ENCODE measurements at places on chromosomes 7 and 10.
A peak's percentile ranks its signal among the peaks of the same experiment; 100 is the strongest.

DNA sequence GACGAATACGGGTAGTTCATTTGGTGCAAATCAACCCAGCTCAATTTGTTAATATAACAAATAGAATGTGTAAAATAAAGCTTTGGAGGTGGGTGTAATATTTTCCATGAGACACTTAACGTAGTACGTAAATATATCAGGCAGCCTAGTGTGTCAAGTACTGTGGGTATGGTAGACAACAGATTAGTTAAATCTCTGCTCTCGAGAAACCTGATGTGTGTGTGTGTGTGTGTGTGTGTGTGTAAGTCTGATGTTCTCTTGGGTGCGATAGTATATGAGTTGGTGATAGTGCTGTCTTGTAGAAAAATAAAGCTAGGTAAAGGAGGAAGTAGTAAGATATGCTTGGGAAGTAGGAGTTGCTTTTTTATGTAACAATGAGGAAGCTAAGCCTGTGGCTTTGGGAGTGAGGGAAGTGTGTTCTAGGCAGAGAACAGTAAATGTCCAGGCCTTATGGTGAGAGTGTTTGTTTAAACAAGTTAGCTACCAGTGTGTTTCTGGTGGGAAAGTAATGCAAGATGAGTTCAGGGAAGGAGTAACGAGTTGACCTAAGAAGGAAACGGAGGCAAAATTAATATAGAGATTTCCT lies 26.1 kb downstream of the WAC start:
- no peak for DNase-seq

DNA sequence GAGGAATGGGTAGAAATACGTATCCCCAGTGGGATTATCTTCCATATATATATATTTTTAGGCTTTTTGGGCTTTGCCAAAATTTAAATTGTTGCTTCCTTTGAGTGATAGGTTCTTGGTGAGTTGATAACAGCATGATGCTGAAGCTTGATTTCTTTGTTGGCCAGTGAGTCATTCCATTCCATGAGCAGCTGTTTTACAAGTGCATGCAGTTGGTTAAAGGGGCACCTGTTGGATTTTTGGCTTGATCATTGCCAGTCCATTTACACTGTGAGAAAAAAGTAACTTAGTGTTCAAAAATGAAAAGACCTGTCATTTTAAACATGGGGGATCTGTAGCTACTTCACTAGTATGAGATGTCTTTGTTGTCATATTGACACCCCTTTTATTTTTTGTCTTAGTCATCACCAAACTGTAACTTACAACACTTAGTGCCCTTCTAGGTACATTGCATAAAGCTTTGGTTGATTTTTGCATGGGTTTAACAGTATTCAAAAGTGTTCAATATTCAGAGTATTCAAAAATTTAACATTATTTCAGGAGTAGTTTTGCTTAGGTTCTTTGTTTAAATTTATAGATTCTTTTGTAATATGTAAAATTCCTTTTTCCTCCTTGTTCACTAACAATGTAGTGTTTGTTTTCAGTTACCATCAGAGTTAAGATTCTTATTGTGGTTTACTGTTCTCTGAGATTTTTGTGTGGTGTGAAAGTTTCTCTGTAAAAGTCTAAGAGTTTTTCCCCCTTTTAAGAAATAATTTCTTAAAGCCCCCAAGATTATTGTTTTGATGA lies 8.8 kb downstream of the AKAP9 start:
- peak; percentile 92 for DNase-seq

DNA sequence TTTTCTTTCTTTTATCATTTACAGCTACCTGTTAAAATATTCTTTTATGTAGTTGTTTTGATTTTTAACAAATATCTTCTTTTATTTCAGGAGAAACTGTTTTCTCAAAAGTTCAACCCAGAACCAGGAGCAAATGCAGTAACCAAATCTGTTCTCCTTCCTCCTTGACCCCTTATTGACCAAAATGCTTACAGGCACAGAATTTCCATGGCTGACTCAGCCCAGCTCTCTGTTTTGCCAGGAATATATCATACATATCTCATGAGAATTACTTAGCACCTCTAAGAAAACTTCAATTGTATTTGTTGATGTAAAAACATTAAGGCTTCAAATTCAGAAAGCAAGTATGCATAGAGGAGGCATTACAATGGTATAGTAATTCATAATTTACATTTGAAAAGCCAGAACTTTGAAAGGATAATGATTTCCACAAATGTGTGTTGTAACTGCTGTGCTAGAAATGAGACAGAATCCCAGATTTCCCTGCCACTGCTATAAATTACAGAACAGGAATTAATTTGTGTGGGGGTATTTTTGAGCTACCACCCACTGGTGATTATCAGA lies 2.2 kb downstream of the GSAP start:
- peak; percentile 76 for DNase-seq

- no peak for DNase-seq
These were observed 94.2 kb downstream of the ST7 start for GRCh38 chr7:117047496-117047895.

GRCh38 chr10:86876748-86877147 lies 80.7 kb downstream of the MMRN2 start:
- peak; percentile 23 for DNase-seq

DNA sequence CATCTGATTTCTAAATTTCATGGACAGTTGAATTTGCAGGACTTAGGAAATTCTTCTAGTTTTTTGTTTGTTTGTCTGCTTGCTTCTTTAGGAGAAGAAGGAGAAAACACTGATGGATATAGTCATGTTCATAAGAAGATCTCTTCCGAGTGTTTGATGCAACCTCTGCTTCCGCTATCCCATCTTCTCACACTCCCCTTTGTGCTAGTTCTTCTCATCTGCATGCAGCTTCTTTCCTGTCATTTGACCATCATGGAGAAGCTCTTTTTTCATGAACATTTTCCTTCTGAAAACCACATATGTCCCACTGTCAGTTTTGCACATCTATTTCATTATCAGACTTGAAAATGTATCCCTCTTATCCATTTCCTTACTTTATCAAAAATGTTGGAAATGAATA lies 346.9 kb upstream of the PRKCQ start:
- DNase-seq, result no peak

GRCh38 chr10:78687626-78688025 lies 381.1 kb upstream of the ZMIZ1 start:
- no peak for DNase-seq

DNA sequence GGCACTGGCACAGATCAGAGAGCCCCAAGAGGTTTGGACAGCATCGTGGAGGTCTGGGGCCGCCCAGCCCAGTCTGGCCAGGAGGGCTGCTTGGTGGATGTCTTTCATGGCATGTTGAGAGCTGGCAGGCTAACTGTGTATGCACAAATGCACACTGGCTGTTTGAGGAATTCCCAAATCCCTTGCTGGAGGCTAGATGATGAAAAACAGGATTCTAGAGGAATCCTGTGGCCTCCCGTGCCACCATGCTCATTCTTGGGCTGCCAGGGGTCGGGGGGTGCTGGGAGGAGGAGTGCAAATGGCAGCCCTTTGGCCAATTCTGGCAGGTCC lies 26.5 kb downstream of the LEP start:
- DNase-seq, result no peak

- no peak for DNase-seq
These were observed 126.1 kb downstream of the AOAH start for GRCh38 chr7:36598054-36598674.

- peak; percentile 71 for DNase-seq
These were observed 245.5 kb upstream of the GRB10 start for GRCh38 chr7:51027935-51028830.

DNA sequence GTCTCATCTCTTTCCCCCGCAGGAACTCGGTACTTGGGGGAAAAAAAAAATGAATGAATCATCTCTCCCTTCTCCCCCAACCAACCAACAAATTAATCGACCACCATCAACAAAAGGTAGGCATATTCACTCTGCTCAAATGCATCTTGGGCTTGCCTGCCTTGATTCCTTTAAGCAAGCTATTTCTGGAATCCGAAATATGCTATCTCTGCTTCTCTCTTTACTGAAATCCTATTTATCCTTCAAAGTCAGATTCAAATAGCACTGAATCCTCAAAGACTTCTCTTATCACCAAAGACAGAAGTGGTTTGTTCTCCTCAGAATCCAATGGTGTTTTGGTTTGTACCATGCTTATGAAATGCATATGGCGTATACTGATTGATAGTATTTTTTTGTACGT lies 49.6 kb upstream of the TPK1 start:
- DNase-seq, result no peak

DNA sequence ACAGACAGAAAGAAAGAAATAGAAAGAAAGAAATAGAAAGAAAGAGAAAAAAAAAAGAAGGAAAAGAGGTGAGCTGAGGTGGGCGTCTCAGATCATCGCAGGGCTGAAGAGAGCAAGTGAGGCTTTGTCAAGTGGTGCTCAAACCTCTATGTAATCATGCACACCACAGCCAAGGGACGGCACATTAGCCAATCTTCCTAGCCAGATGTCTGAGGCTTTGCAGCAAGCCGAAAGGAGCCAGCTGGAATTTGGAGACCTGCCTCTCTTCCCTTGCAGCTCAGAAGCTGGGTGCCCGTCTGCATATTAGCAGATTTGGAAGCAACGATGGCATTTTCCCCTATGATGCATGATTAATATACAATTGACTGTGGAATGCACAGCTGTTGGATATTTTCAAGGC lies 52.5 kb downstream of the ADRA2A start:
- DNase-seq, result peak; percentile 3

DNA sequence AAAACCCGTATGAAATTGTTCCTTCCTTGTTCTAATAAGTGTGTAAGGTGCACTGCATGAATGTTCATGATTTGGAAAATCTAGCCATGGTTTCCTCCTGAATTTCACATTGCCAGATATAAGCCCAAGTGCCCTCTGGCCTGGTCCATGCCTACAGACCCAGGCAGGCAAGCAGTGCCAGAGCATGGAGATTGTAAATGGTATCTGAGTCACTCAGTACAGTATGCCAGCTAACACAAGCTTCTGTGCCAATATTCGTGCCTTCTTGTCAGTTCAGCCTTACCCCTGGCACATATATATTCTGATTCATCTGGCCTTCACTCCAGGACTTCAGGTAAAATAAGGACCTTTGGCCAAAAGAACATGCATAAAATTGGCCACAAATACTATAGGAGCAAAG lies 38.4 kb upstream of the PDE1C start:
- no peak for DNase-seq

DNA sequence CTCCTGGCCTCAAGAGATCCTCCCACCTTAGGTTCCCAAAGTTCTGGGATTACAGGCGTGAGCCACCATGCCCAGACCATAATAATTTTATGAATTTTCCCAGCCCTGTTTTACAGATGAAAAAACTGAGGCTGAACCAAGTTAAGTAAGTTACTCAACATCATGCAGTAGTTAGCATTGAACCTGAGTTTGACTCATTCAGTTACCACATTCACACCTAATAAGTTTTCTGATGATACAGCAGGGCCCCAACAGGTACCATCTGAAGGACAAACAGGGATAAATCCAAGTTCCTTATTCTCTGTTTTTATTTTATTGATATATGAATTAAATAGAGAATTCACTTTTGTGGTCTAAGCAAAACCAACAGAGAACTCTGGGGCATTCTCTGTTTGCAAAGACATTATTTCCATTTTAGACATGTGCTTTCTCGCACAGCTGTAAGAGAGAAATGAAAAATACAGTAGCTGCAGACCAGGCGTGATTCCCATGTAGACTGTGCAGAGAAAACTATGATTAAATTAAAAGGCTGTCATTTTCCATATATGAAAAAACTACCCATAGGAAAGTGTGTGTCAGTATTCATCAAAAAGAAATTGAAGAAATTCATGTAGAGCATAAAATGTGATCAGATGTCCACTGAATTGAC lies 26.6 kb downstream of the APBB1IP start:
- DNase-seq, result no peak

GRCh38 chr10:101818872-101819633 lies 809 bp upstream of the OGA start:
- DNase-seq, result no peak

GRCh38 chr7:33591490-33591889 lies 313.8 kb upstream of the BMPER start:
- DNase-seq, result peak; percentile 35

DNA sequence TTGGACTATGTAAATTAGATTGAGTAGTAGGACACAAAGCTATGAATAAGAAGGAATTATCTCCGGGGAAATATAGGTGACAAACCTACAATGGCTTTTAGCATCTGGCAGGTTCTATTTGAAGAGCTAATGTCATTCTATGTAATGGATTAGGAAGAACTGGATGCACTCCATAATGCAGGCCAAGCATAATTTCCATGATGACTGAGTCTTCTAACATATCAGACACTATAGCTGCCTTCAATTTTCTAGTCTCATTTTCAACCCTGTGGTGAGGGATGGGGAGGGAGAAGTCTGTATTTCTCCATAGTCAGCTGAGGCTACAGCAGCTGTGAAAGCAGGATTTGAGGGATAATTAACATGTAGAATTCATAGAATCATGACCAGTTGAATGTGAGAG lies 390.4 kb upstream of the LRRTM3 start:
- DNase-seq, result no peak

- no peak for DNase-seq
These were observed 210.3 kb downstream of the GLI3 start for GRCh38 chr7:42026622-42027197.

DNA sequence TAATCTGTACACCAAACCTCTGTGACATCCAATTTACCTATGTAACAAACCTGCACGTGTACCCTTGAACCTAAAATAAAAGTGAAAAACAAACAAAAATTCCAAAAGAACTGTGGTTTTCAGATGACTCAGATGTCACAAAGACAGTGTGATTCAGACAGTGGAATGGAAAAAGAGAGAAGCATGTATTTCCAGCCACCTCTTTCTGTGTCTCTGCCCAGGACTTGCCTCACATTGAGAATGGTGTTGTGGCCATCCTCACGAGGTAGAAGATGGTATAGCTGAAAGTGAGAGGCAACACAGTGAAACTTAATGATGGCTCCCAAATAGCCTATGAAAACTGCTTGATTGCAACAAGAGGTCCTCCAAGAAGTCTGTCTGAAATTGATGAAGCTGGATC lies 78.0 kb downstream of the ARL5B start:
- DNase-seq, result peak; percentile 27

GRCh38 chr10:113441220-113441619 lies 111.6 kb upstream of the HABP2 start:
- DNase-seq, result peak; percentile 3

DNA sequence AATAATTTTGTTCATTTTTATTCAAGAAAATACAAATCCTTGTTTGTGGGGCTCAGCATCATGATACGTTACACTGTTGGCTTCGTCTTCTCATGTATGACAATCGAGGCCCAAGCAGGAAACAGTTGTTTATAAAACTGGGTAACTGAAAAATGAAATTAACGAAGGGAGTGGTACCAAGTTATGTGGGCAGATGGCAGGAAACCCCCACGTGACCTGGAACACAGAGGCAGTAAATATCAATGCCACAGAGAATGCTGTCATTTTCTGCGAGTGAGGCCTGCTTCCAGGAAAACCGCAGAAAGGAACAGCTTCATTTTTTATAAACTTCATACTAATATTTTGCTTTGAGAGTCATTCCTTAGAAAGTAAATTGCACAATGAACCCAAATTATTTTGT lies 201.0 kb upstream of the ADARB2 start:
- no peak for DNase-seq

DNA sequence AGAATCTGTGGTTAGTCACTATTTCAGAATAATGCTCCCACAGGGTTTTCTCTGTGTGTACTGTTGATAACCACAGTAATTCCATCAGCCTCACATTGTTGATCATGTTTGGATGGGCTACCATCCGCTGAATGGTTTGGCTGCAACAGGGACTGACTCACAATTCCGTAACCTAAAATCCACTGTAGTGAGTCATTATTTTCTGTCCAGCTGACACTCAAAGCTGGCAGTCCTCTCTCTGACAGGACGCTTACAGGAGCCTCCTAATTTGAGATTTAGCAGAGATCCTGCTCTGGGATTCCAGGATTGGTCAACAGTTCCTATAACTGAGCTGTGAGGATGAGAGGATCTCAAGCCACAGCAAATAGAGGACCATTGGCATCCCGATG lies 32.7 kb downstream of the VWA2 start:
- peak; percentile 95 for DNase-seq

All from LHCN-M2 (cell line).